ENCODE measurements at places on chromosomes 3 and 15.

DNA sequence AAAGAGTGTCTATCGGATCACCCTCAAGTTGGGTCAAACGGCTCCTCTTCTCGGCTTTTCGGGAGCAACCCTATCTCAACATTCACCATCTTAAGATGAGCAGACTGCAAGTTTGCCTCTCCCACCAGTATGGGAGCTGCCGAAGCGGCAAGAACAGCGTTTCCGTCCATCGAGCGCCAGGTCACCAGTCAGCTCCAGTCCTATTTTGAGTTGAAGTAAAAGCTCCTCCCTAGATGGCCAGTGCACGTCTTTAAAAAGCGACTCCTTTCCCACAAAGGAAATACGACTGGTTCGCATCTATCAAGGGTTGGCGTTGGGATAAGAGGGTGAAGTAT, 369 bp upstream of the U2SURP start:
- no peak for DNase-seq

GRCh38 chr3:64460141-64460730, 227.6 kb downstream of the ADAMTS9 start:
- DNase-seq = no peak

DNA sequence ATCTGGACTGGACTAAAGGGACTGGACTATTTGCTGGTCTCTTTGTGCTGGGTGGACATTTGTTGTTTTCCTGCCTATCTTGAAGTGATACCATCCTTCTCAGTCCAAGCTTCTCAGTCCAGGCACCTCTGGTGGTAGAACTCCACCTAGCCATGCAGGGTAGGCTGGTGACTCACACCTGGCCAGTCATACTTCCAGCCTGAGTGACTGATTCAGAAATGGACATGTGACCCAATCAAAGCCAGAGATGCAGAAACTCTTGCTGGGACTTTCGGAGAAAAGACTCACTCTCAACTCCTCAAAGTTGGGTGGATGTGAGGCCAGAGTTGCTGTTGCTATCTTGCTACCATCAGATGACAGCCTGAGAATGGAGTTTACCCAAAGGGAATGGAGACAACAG, 5.6 kb upstream of the ASB14 start:
- DNase-seq = no peak

- DNase-seq = no peak
Measured at GRCh38 chr15:52078197-52078875, 34.2 kb downstream of the BCL2L10 start.

GRCh38 chr3:123739106-123739505, 145.0 kb downstream of the MYLK start:
- DNase-seq = no peak

GRCh38 chr15:63504979-63505841, 817 bp downstream of the USP3 start:
- DNase-seq = no peak
